ENCODE measurements at places on chromosomes 2 and 18.

DNA sequence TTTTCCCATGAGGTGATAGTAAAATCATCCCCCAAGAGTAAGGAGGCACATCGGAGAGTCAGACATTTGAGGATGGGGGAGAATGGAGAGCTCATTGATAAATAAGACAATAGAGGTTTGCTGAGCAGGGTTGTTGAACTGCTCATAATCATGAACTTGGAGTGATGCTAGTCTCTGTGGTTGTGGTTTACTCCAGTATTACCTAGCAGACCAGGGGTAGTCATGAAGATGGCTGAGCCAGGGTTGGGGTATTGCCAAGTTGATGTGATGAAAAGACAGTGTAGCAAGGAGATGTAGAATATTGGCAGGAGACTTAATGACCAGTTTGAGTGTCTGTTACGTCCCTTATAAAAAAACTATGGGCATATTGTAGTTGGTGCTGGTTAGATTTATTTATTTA is 25.4 kb downstream of the CYBRD1 start:
- DNase-seq: no peak

GRCh38 chr2:157150747-157151146 is 106.8 kb upstream of the GALNT5 start:
- DNase-seq: no peak

- no peak for DNase-seq
Measured at GRCh38 chr2:83705146-83705545, 753.9 kb downstream of the SUCLG1 start.

GRCh38 chr2:216215658-216216390 is 106.7 kb downstream of the XRCC5 start:
- DNase-seq: peak; percentile 19

GRCh38 chr2:39593439-39594393 is 72.0 kb upstream of the TMEM178A start:
- DNase-seq: no peak

GRCh38 chr2:113179446-113180045 is 5.8 kb downstream of the PSD4 start:
- DNase-seq: no peak

GRCh38 chr2:239831861-239832489 is 193.2 kb downstream of the NDUFA10 start:
- DNase-seq: no peak

GRCh38 chr2:63506320-63506719 is 82.0 kb downstream of the WDPCP start:
- DNase-seq: no peak

GRCh38 chr2:8984157-8984556 is 19.3 kb downstream of the MBOAT2 start:
- no peak for DNase-seq

GRCh38 chr18:31072175-31072574 is 29.6 kb upstream of the DSC3 start:
- DNase-seq: no peak

Measured in NCI-H510A (cell line).